ENCODE measurements at places on chromosomes 5 and 9.

DNA sequence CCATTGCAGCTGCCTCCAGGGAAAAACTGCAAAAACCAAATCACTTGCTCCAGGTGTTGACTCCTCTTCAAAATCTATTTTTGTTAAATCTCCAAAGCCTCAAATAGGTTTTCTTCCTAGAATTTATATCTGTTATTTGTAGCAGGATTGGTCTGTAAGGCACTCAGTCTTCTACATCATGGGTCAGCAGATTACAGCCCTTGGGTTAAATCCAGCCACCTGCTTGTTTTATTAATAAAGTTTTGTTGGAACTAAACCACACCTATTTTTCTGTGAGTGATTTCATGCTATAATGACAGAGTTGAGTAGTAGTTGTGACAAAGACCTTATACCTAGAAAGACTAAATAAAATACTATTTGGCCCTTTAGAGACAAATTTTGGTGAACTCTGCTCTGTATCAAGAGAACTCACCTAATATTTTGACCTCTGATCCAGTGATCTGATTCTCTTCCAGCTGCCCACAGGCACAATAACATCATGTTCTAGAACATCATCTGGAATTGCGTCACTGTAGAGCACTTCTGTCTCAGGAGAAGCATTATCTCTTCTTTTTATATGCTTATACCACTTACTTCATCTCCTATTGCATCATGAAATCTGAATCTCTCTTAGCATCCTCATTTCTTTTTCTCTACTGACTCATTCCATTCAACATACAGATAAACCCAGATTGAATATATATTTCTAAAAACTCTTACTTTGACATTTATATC is 130.1 kb downstream of the RPS23 start:
- DNase-seq = no peak

GRCh38 chr9:116090030-116090770 is 63.4 kb upstream of the PAPPA start:
- DNase-seq = no peak

- no peak for DNase-seq
Observed at GRCh38 chr9:19161257-19162025, 34.1 kb upstream of the PLIN2 start.

- no peak for DNase-seq
Observed at GRCh38 chr5:69206528-69207190, 17.3 kb downstream of the CENPH start.

DNA sequence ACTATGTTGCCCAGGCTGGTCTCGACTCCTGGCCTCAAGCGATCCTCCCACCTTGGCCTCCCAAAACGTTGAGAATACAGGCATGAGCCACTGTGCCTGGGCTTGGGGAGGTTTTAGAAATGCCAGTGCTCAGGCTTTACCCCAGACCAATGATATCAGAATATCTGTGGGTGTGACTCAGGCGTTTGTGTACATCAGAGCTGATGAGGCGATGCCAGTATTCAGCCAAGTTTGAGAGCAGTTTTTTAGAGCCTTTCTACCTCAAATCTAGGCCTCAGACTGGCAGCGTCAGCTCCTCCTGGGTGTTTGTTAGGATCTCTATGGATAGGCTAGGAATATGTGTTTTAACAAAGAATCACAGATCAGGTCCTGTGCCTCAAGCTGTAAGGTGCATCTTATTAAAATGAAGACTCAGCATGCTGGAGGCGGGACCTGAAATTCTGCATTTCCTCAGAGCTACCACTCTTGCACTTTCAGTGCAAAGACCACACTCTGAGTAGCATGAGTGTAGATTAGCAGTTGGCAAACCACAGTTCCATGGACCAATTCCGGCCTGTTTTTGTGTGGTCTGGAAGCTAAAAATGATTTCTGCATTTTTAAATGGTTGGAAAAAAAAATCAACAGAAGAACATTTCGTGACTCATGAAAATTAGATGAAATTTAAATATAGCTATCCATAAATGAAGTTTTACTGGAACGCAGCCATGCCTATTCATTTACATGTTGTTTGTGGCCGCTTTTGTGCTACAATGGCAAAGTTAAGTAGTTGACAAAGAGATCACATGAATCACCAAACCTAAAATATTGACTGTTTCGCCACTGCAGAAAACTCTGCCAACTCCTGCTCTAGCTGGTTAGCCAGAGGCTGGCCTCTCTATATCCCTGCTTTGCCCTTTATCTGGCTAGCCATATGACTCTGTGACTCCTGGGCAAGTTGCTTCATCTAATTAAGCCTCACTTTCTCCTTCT is 92.2 kb downstream of the KLF4 start:
- no peak for DNase-seq

GRCh38 chr5:115461506-115462290 is 82.9 kb downstream of the FEM1C start:
- DNase-seq = no peak
